ENCODE measurements at places on chromosomes 6 and 20.

GRCh38 chr6:156869980-156870398 is 92.8 kb downstream of the ARID1B start:
- no peak for DNase-seq

DNA sequence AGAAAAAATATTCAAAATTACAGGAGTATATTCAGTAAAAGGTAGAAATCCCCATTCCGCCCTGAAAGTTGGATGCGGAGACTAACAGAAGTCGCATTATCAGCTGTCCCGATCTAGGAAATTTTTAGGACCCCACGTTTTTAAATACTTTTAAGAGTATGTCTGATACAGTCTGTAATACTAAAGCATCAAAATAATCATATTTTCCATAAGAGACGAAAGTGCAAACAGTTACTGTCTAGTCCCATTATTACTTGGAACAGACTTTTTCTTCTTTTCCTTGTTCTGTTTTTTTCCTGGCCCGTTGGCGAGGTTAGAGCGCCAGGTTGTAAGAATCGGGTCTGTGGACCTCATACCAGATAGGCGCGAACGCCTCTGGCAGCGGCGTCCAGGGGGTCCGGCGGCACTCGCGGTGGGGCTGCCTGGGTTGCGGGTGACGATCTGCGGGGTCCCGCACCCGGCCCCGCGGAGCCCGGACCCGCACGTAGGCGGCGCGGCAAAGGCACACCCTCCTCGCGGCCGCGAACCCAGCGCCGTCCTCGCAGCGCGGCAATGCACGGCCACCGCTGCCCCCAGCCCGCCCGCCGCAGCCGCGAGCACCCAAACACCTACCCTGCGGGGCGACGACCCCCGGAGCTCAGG is 460 bp downstream of the PLAGL1 start:
- DNase-seq = no peak

DNA sequence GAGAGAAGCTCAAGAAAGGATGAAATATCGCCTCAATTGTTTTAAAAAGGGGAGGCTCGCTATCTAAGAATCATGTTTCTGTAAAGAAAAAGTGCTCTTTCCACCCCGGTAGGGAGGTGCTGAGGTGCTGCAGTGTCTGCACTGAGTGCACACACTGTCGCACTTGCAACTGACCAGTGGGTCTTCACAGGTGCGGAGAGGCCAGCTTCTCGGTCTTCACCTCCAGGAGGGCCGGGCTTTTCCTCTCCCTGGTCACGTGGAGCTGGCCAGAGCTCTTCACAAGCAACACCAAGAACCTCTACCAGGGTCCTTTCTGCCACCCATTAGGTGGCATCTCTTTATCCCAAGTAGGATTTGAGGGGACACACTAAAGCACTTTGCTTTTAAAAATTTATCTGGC is 27.8 kb upstream of the TCFL5 start:
- DNase-seq = no peak

DNA sequence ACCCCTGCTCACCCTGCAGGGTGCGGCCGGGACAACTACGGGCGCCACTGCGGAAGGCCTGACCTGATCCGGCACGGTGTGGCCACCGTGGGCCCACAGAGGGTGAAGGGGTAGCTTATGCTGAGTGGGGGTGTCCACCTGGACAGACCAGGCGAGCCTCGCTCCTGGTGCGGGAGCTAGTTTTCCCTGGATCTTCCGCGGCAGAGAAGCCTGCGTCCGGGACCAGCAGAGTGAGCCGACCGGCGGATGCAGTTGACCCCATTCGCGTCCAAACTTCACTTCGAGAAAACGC is 38.2 kb downstream of the NCR2 start:
- no peak for DNase-seq

- DNase-seq = no peak
These were observed 15.4 kb downstream of the FKBP1A start for GRCh38 chr20:1377341-1377871.

- DNase-seq = no peak
These were observed 202.7 kb upstream of the SLC35B3 start for GRCh38 chr6:8637896-8638597.

DNA sequence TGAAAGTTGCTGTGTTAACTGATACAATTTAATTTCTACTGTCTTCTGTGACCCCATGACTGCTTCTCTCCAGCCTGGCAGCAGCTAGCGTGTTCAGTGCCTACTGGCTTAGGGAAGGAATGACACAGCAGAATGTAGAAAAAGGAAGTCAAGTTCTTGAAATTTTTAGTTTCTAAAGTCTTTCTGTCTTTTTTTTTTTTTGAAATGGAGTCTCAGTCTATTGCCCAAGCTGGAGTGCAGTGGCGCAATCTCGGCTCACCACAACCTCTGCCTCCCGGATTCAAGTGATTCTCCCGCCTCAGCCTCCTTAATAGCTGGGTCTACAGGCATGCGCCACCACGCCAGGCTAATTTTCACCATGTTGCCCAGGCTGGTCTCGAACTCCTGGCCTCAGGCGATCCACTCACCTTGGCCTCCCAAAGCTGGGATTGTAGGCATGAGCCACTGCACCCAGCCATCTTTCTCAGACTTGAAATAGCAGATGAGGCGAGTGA is 39.3 kb downstream of the PCNA start:
- peak; percentile 69 for DNase-seq

- DNase-seq = no peak
These were observed 287.3 kb downstream of the BMP7 start for GRCh38 chr20:56979125-56979524.

DNA sequence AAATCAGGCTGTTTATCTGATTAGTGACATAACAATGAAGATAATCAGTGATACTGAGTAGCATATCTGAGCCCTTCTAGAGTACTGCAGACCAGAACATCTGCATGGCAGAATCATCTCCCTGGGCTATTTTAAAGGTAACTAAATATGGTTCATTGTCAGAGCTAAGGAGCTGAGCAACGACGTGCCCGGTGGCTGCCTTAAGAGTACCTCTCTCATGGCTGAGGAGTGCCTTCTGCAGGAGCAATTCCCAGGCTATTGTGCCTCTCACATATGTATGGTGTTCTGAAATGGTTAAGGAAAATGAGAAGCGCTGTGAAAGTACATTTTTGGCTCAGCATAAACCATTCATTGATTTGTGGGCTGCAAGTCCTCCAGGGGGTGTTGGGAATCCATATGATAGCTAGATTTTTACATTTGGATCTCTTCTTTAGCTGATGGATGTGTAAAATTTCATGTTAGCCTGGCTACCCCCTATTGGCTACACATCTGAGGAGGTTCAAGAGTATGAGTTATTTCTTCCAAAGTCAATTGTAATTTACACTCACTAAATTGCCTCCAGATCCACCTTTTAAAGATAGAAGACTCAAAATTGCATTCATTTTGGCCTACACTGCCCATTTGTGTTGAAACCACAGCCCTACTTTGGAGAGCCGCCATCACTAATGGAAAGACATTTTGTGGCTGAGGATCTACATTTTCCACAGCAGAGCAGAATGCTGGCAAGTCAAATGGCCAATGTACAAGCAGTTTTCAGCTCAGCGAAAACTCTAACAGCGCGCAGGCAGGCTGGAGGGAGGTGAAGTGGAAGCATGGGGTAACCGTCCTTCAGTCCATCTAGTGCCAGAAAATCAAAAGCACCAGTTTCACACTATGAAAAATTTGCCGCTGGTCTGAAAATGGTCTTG is 198.0 kb downstream of the SIM1 start:
- no peak for DNase-seq

DNA sequence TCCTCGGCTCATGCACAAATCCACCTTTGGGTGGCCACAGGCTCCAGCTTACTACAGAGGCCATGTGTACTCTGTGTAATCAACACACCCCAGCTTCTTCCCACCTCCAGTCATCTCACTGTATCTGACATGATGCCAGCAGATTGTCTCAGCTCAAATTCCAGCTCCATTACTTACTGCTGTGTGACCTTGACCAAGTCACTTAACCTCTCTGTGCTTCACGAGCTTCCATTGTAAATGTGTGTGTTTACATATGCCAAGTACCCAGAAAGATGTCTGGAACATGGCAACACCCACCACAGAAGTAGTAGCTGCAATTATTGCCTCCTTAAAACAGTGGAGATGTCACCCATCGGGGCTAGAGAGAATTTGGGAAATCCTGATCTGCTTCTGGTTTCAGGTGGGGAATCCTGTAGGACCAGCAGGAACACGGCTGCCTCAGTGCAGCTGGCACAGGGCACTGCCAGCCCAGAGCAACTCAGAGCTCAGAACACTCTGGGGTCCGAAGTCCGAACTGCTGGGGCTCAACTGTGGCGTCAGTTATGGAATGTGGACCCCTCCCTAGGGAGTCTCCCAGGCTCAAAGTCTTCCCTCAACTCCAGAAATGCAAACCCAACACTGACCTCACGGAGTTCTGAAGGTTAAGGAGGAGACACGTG is 21.2 kb upstream of the HLA-B start:
- DNase-seq = no peak

DNA sequence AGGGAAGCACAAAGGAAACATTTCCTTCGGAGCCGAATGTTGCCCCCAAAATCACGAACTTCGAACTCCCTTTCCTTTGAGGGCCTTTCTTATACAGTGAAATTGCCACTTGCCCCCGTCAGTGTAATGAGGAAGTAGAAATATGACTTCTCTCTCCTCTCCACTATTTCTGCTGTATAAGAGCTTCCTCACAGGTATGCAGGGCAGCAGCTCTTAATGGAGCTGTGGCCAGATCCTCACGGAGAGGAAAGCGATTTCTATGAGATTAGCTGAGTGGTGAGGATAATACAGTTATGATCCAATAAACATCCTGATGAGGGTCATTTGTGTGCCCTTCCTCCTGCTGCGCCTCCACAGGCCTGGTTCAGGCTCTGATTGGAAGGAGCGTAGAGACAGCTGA is 10.8 kb upstream of the CPNE5 start:
- DNase-seq = no peak

GRCh38 chr6:111057074-111057752 is 30.1 kb upstream of the SLC16A10 start:
- peak; percentile 54 for DNase-seq

DNA sequence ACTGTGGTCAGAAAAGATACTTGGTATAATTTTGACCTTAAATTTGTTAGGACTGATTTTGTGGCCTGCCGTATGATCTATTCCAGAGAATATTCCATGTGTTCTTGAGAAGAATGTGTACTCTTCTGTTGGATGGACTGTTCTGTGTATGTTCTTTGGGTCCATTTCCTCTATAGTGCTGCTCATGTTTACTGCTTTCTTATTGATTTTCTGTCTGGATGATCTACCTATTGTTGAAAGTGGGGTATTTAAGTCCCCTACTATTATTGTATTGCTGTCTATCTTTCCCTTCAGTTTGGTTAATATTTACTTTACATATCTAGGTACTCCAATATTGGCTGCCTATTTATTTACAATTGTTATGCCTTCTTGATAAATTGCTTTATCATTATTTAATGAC is 298.4 kb downstream of the BCKDHB start:
- no peak for DNase-seq

GRCh38 chr6:38774929-38775707 is 60.0 kb downstream of the DNAH8 start:
- DNase-seq = no peak

- no peak for DNase-seq
These were observed 40.4 kb downstream of the DNAAF9 start for GRCh38 chr20:3367089-3367488.

- no peak for DNase-seq
These were observed 1.8 kb downstream of the ZBTB12 start for GRCh38 chr6:31899882-31900722.

DNA sequence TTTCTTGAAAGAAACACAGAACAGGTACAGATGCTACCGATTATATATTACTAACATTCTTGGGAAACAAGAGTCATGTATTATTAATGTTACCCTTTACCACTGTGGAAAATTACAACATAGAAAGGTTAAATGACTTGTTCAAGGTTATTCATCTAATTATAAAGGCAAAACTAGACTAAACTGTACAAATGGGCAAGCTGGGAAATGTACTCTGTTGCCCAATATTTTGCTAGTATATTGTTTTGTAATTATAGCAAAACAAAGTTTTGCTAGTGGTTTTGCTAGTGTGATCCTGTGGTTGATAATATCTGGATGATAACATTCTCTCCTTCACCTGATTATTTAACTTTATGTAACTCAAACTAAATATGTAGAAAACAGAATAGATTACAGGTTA is 96.5 kb downstream of the TINAG start:
- peak; percentile 40 for DNase-seq

DNA sequence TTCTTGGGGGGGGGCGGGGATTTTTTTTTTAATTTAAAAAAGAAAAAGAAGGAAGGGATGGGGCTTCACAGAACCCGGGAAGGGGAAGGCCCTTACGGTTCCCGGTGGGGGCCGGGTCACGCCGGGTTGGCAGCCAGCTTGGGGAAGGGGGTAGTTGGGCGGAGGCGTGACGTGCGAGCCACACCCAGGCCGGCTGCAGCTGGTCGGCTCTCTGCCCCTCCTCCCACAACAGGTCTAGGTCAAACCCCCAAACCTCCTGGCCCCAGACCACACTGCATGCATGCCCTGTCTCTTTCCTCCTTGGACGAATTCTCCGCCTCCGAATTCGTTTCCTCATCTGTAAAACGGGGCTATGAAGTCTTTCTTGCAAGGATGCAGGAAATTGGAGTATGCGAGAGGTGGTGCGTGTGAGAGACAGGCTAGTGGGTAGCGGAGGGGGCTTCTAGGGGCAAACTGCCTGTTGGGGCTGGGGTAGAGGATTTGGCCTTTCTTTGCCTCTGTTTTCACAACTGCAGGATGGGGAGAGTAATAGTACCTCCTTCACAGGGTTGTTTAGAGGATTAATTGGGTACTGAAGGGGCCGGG is 828 bp downstream of the HCK start:
- no peak for DNase-seq

GRCh38 chr20:62647521-62648317 is 5.4 kb downstream of the SLCO4A1 start:
- DNase-seq = peak; percentile 10

DNA sequence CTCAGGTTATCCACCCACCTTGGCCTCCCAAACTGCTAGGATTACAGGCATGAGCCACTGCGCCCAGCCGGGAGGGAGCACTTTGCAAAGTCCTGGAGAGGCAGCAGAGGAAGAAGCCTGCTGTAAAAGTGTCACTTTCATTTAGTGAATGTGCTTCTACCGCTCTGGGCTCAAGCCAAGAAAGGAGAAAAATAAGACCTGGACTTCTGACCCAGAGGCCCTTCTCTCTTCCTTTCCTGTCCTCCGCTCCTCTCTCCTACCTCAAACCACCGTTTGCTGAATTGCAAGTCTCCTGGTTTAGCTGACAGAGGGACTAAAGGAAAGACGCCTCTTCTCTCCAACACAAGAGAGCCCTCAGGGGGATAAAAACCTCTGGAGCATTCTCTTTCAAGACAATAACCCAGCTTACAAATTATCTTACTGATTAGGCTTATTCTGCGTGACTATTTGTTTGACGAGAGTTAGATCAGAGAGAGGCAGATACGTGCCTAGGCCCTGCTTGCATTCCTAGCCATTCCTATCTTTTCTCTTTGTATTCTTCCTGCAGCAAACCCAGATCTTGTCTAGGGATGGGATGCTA is 84.2 kb upstream of the SLC22A23 start:
- no peak for DNase-seq

DNA sequence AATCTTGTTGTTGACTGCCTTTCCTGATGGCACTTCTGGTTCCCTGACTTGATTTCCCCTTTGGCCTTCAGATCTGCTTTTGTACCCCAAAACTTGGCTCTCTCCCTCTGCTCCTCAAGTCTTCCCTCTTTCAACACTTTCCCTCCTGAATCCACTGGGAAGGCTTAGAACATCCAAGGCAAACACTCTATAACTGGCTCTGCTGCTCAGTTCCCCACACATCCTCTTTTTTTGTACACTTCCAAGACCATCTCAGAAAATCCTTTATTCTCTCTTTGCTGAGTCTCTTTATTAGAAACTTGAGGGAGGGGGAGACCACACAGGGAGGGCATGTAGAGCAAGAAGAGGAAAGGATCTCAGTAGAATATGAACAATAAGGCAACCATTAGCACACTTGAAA is 354.1 kb downstream of the KIF16B start:
- DNase-seq = no peak

Data from fibroblast of mammary gland (primary cell).